ENCODE measurements at places on chromosomes 16 and 17. TPM values are rescaled to one million over a fixed set of nuclear protein-coding genes. Genes with fewer than 3 reads are reported as not detected.
A peak's percentile ranks its signal among the peaks of the same experiment; 100 is the strongest.

DNA sequence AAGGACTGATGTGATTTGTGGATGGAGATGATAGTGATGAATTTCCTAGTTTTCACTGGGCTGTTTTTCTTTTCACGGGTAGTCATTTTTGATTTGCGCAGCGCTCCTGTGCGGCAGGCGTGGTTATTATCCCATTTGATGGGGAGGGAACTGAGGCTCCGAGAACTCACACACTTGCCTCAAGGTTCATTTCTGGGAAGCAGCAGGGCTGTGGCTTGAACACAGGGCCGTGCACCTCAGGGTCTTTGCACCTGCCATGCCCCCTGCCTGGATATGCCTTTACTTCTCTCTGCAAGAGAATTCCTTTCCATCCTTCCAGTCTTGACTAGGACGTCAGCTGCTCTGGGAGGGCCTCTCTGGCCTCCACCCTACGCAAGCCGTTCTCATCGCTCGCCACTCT, 16.3 kb upstream of the WFDC1 start:
- DNase-seq, result no peak

DNA sequence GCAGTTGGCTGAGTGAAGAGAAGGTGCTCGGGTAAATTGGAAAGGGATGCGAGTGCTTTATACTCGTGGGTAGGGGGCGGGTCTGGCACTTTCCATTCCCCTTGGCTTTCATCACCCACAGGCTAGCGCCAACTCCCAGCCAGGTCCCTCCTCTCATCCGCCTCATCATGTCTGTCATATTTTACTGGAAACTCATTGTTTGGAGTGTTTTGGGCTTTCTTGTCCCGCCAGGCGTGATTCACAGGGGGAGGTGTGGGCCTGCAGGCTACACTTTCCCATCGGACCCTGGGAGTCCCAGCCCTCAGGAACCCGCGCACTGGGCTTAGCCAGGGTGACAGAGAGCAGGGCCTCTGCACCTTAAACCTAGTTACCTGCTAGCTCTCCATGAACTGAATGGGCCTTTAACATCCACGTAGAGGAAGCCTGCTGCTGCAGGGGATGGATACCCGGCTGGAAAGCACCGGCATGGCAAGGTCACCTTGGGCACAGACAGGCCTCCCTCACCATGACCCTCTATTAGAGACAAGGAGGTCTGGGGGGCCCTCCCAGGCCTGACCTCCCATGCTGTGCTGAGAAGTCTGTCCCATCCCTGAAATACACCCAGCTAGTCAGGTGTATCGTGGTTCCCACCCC, at the start of gene KRT14:
TSS of gene KRT14 (minus strand) at position 33 of the 633 bp plus-strand sequence. CDS start 61 bp downstream, outside the sequence.
- DNase-seq, result no peak

GRCh38 chr17:6386041-6386630, 48.8 kb downstream of the AIPL1 start:
- DNase-seq, result no peak

- no peak for DNase-seq
Observed at GRCh38 chr17:17051380-17051779, 9.1 kb downstream of the MPRIP start.

DNA sequence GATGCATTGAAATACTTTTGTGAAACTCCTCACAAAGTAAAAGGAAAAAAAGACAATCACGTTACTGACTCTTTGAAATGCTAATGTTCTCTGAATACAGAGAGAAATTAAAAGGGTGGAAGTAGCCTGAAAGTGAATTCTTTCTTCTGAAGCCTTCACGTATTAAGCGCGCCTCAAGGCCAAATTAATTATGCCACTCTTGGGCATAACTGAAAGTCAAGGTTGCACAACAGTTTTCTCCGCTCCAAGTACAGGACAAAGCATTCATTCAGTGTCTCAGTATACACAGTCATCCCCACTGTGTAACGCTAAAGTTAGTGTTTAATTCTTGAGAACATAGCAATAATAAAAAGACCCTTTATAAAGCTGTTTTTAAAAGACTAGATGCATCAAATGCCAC, 21.5 kb downstream of the PARN start:
- DNase-seq, result no peak

DNA sequence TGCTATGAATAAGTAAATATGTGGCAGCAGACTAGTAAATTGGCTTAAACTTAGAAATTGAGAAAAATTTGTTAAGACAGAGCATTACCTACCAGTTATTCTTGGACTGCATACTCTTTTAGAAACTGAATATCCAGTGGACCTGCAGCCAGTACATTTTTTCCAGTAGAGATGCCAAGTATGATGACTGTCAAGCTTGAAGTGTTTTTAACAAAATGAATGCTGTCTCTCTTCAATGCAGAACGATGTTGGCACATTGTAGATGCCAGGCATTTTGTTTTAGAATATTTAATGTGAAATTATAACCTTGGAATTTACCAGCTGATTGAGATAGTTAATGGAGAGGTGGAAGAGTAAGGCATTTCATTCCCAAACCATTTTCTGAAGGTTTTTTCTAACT, 52.5 kb downstream of the NFAT5 start:
- no peak for DNase-seq

DNA sequence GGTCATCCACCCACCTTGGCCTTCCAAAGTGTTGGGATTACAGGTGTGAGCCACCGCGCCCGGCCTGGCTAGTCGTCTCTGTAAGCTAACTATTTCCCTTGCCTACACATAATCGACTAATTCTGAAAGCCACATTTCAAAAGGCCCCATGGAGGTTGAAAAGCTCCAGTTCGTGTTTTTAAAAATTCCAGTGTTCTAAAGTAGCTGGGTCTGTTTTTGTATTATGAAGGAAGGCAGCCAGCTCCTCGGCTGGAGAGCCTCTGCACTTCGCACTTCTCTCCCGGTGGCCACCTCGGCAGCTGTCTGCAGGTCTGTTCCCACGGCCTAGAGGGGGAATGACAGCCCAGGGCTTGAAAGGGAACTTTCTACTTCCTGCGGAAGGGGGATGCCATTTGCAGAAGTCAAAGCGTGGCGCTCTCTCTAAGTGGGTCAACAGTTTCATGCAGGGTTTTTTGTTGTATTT, 16.9 kb downstream of the HASPIN start:
- DNase-seq, result peak; percentile 15

GRCh38 chr16:81544700-81545271, 100.2 kb downstream of the CMIP start:
- peak; percentile 55 for DNase-seq

DNA sequence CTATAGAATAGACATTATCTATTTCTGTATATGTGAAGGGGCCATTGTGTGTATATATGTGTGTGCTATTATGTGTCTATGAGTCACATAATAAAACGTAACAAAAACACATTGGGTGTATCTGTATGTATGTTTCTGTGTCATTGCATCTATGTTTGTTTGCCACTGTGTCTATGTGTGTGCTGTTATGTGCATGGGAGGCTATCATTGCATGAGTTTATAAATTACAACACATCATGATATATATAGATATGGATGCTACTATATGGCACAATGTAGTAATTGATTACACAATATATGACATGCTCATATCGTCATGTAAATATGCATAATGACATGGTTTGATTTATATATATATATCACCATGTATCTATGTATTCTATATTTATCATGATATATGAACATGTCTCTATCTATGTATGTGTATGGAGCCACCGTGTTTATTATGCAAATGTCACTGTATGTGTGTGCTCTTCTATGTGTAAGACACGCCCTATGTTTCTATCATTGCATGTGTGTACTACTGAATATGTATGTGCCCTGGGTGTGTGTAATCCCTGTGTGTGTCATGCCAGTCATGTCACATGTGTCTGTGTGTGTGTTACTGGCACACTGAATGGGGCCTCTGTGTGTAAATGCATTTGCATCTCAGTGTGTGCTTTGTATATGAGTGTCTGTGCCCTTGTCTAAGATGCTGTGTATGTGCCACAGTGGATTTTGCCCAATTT, 1.4 kb upstream of the TSPOAP1 start:
- no peak for DNase-seq

DNA sequence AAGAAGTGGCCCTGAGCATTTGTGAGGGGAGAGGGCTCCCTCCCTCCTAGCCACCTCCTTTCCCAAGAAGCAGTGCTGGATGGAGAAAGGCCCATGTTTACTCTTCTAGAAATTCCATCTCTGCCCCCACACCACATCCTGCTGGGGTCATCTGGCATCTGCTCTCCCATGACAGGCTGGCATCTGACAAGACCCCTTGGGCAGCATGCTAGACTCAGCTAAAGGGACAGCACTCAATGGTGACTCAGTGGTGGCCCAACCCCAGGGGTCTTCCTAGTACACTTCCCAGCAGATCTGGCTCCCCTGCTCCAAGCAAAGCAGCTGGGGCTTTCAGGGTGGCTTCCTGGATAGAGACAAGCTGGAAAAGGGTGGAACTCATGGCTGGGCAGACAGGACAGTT, 14.4 kb downstream of the SLC38A7 start:
- no peak for DNase-seq

DNA sequence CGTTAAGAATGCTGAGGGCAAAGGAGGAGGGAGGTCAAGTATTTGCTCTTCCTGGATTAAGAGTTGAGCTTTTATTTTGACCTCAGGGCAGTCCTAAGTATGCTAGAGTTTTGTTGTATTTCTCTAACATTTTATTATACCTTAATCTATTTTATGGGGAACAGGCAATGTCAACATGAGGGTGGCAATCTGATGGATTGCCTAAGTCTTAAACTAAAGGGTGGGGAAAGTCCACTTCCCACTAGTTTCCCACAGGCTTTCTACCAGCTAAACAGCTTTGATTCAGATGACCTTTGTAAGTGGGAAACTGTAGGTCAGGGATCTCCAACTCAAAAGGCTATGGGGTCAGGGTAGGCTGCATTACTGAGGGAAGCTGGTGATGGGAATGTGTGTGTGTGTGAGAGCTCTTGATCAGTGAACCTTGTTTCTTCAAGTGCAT, 24.9 kb downstream of the HSD17B2 start:
- DNase-seq, result no peak

DNA sequence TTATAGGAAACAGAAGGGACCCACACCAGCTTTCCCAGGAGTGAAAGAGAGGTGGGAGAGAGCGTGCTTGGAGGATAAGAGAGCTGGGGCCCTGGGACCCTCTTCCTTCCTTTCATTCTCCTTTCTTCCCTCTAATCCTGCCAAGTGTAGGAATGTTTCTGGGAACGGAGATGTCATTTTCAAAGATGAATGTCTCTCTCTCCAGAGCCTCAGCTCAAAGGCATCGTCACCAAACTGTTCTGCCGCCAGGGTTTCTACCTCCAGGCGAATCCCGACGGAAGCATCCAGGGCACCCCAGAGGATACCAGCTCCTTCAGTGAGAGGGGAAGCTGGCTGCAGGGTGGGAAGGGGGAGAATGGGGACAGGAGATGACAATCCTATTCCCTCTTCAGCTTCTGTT, 2.0 kb downstream of the FGF11 start:
- DNase-seq, result no peak

- peak; percentile 62 for DNase-seq
Observed at GRCh38 chr16:27179500-27180072, 23.7 kb upstream of the KDM8 start.

DNA sequence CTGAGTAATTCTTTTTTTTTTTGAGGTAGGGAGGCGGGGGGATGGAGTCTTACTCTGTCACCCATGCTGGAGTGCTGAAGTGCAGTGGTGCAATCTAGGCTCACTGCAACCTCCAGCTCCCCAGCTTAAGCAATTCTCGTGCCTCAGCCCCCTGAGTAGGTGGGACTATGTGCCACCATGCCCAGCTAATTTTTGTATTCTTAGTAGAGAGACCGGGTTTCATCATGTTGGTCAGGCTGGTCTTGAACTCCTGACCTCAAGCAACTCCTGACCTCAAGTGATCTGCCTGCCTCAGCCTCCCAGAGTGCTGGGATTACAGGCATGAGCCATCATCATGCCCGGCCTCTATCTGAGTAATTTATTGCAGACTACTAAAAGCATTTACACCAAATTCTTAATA, 19.4 kb downstream of the KPNB1 start:
- DNase-seq, result no peak

DNA sequence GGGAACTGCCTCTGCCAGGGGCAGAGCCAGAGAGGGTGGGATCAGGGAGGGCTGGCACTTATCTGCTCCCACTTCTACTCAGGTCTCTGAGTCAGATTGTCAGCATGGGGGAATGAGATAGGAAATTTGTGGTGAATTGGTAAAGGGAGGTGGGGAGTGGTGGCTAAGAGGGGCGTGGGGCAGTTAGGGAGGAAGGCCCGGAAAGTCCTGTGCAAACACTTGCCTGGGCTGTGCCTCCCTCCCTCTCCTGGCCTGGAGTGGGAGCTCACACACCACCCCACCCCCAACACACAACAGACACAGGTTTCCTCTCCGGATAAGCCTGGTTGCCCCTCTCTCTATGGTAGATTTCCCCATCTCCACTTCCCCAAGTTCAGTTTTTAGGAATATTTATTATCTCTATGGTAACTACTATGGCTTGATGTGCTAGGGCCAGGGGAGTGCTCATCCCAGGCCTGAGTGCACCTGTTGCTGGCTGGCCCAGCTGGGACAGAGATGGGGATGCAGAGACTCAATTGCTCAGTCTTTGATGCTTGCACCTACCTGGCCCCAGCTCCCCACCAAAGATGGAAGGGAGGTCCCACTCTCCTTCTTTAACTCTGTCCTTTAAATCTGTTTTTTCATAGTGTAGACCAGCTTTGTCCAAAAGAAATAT, 2.7 kb downstream of the SPNS2 start:
- DNase-seq, result no peak

DNA sequence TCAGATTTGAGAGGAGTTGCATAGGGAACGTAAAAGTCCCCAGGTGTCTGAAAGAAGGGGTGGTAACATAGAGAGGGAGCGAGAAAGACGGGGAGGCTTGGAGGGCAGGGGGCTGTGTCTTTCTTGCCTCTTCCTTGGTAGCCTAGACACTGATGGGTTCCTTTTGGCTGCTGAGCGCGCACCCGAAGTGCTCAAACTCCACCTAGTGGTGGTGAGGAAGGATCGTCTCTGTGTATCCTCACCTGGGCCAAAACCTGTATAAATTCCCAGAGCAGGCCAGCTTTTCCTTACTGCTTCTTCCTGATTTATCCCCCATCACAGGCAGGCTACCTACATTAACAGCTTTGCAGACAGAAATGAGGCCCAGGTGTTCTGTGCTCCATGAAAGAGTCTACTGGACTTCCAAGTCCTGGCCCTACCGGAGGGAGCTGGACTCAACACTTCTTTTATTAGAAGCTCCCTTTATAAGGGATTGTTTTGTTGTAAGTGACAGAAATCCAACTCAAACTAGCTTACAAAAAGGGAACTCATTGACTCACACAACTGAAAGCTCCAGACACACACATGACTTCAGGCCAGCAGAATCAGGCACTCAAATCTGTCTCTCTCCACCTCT, 5.5 kb upstream of the SLC25A35 start:
- DNase-seq, result peak; percentile 52

The SOST gene
- total RNA-seq, result not detected

The TNFSF12 gene
- total RNA-seq, result 17.9 TPM

The GP2 gene
- total RNA-seq, result not detected

The NPIPA3 gene
- total RNA-seq, result 1.2 TPM
